ENCODE measurements at places on chromosomes 5 and 9. TPM values are rescaled to one million over a fixed set of nuclear protein-coding genes. Genes with fewer than 3 reads are reported as not detected.
A peak's percentile ranks its signal among the peaks of the same experiment; 100 is the strongest.

The SHLD3 gene
- 4.5 TPM for total RNA-seq

- no peaks in the 10 kb centered on the region for H3K36me3 ChIP-seq
- H3K4me3 ChIP-seq: no peak overlapping the region
- no peak for DNase-seq
- no peaks in the 10 kb centered on the region for H3K27me3 ChIP-seq
These were observed 152.3 kb downstream of the OLFM1 start for GRCh38 chr9:135239769-135240141.

DNA sequence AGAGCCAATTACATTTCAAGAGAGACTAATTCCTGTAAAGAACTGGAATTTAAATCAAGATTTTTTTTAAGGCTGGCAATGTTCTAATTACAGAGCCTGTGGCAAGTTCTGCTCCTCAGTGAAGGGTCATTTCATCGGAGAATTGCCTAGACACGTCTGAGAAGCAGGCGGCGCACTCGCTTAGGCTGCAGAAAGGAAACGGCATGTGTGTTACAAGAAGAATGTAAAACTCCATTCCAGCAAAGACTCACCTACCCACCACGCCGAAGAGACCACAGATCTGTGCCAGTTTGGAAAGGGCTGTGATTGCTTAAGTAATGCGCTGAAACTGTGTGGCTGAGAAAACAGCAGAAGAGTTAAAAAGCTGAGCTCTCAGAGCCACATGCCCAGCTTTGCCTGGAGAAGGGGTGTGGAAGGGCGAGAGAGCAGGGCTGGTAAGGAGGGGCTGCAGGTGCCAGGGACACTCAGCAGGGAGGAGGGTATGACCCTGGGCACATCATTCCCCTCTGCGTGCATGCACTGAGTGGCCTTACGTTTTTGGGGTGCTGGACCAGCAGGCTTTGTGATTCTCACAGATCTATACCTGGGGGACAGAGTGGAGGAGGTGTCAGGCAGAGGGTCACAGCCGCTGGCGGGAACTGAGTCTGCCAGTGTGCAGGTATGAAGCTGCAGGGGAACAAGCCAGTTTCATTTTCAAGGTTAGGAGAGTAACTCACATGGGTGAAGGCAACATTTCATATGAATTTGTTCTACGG is 17.8 kb upstream of the SLC25A51 start:
- peaks cover 22% of the 10 kb centered on the region for H3K4me1 ChIP-seq
- H3K27ac ChIP-seq: peak overlapping the region; percentile 64
- H3K4me3 ChIP-seq: no peak overlapping the region
- no peak for DNase-seq

DNA sequence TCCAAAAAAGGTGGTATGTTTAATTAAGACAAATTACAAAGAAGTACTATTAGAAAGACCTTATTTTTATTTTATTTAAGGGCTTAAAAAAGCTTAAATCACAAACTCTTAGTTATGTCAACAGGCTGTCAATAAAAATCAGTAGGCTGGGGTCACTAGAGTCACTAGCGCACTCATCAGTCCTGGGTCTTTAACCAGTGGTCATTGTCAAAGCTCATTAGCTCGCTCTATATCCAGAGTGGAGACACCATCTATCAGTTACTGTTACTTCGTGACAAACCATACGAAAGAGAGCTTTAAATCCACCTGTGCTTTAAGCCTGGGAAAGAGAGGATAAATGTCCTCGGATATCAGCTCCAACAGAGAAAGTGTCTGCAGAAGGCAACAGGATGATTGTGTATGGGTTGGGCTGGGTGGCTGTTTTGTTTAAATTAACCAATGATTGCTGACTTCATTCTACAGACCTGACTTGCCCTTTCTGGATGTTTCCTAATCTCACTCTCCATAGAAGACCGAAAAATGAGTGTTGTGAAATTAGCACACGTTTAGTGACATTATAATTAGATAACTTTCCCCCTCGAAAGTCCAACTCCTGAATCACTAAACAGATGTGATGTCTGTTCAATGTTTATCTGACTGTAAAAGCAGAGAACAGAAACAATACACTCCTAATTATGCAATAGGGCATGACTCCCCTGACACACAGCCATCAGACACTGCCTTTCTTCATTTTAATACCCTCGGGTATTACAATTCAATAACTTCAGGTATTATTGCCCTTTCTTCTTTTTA is 123.6 kb upstream of the TNPO1 start:
- no peak overlapping the region for H3K27ac ChIP-seq
- no peak for DNase-seq
- H3K4me1 ChIP-seq: no peaks in the 10 kb centered on the region
- no peaks in the 10 kb centered on the region for H3K27me3 ChIP-seq
- H3K4me3 ChIP-seq: no peak overlapping the region

GRCh38 chr5:4797445-4797844 is 342.7 kb upstream of the ADAMTS16 start:
- no peak overlapping the region for H3K27ac ChIP-seq
- H3K36me3 ChIP-seq: no peaks in the 10 kb centered on the region
- no peak overlapping the region for H3K4me3 ChIP-seq
- H3K27me3 ChIP-seq: no peaks in the 10 kb centered on the region
- H3K4me1 ChIP-seq: no peaks in the 10 kb centered on the region

Data from esophagus squamous epithelium (tissue), 5 donors.